Panc1 (cell line): ENCODE measurements at places on chromosomes 4 and X.

GRCh38 chrX:125103693-125104092 lies 216.0 kb upstream of the TEX13C start:
- no peak for DNase-seq

GRCh38 chr4:86367577-86367976 lies 7.7 kb upstream of the MAPK10 start:
- DNase-seq, result no peak

GRCh38 chrX:100768679-100769338 lies 36.9 kb upstream of the SYTL4 start:
- DNase-seq, result peak; percentile 69

DNA sequence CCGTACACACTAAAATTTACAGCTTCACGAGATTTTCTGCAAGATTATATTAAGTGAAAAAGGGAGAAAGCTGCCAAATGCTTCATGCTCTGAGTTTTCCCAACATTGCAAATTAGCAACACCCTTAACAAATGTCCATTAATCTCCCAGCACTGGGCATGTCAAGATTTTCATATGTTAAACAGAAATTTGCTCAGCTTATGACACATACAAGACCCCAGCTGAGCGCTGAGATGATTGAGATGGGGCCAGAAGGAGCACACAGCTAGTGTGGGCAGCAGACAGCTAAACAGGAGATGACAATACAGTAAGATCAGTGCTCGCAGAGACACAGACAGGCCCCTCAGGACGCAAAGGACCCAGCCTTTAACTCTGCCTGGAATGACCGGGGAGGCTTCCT lies 208.8 kb downstream of the STK32B start:
- no peak for DNase-seq

DNA sequence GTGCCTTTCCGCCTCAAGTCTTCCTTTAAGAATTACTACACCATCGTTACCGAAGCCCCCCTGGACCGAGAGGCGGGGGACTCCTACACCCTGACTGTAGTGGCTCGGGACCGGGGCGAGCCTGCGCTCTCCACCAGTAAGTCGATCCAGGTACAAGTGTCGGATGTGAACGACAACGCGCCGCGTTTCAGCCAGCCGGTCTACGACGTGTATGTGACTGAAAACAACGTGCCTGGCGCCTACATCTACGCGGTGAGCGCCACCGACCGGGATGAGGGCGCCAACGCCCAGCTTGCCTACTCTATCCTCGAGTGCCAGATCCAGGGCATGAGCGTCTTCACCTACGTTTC lies 2.2 kb downstream of the PCDH10 start:
- DNase-seq, result no peak
